Caudate nucleus (tissue), 63 donors: ENCODE measurements at places on chromosomes 16 and 17.
A peak's percentile ranks its signal among the peaks of the same experiment; 100 is the strongest.

- DNase-seq = no peak
Observed at GRCh38 chr16:31441956-31442355, 633 bp downstream of the ZNF843 start.

GRCh38 chr17:77439189-77440018 is 298.6 kb downstream of the SEC14L1 start:
- no peak for DNase-seq

GRCh38 chr16:78972986-78973385 is 627.6 kb downstream of the MAF start:
- DNase-seq = no peak

DNA sequence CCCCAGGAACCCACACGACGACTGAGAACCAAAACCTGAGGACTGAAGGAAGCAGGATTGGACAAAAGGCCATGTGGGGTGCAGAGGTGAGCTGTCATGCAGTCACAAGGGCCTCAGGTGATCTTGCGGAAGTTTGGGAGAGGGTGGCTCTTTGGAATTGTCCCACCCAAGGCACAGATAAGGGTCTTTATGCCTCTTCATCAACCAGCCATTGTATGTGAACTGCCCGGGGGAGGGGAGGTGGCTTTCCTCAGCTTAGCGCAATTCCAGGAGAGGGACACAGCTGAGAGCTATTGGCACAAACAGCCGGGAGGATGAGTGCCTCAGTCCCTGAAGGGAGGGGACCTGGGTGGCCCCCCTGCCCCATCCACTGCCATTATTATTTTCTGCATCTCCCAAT is 55.1 kb upstream of the PHOSPHO1 start:
- DNase-seq = no peak

DNA sequence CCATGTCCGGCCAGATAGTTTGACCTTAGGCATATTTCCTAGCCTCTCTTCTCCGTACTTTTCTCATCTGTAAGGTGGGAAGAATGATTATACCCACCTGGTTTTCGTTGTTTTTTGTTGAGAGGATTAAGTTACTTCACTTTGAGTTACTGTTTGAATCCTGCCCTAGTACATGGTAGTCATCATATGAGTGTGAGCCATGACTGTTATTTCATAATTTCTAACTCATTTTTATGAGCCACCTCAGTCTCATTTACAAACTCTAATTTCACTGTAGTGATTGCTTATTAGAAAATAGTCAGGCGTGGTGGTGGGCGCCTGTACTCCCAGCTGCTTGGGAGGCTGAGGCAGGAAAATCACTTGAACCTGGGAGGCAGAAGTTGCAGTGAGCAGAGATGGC is 45.1 kb downstream of the YPEL2 start:
- DNase-seq = no peak

DNA sequence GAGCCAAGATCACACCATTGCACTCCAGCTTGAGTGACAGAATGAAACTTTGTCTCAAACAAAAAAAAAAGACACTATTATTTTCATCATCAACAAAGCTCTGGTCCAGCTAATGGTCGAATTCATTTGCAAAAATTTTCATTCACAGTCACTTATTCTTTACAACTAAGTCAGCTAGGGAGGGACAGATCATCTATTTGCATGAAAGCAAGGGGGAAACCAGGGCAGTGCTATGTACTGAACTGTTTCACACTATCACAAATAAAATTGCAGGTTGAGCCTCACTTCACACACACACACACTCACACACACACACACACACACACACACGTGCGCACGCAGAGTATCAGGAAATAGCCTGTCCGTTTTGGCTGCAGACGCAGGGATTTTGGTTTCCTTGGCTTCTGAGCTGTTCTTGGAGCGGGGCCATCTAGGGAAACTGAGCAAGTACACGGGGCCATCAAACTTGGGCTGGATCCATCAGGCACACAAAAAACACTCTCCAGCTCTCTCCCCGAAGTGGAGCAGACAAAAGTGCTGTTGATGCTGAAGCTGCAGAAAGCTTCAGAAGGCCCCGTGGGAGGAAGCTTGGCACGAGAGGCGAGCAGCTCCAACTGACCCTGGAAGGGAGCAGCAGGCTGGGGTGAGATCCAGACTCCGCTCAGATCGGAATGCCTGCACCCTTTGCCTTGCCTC is 44.3 kb upstream of the HELZ start:
- DNase-seq = peak; percentile 44

DNA sequence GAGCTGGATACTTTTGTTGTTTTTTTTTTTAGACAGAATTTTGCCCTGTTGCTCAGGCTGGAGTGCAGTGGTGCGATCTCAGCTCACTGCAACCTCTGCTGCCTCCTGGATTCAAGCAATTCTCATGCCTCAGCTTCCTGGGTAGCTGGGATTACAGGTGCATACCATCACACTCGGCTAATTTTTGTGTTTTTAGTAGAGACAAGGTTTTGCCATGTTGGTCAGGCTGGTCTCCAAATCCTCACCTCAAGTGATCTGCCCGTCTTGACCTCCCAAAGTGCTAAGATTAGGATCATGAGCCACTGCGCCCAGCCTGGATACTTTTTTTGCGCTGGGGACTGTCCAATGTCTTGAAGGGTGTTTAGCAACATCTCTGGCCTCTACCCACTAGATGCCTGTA is 32.6 kb upstream of the XYLT1 start:
- DNase-seq = no peak

GRCh38 chr17:80872501-80873306 is 118.9 kb upstream of the CHMP6 start:
- DNase-seq = no peak

- DNase-seq = no peak
Observed at GRCh38 chr17:60089096-60089806, 10.5 kb upstream of the HEATR6 start.
